Endothelial cell of umbilical vein (primary cell): ENCODE measurements at places on chromosomes 12 and 14. TPM values are rescaled to one million over a fixed set of nuclear protein-coding genes. Genes with fewer than 3 reads are reported as not detected.

- no peaks in the 10 kb centered on the region for H3K27me3 ChIP-seq
- no peak for DNase-seq
Observed at GRCh38 chr12:22628228-22628627, 3.3 kb downstream of the ETNK1 start.

- no peaks in the 10 kb centered on the region for H3K36me3 ChIP-seq
- H3K4me3 ChIP-seq, result no peak overlapping the region
- H3K27ac ChIP-seq, result no peak overlapping the region
- no peaks in the 10 kb centered on the region for H3K4me1 ChIP-seq
- peaks cover 11% of the 10 kb centered on the region for H3K27me3 ChIP-seq
Observed at GRCh38 chr12:66367015-66367667, 64.8 kb downstream of the HELB start.

PLEKHG7 gene
- total RNA-seq, result not detected in 2 replicates

DNA sequence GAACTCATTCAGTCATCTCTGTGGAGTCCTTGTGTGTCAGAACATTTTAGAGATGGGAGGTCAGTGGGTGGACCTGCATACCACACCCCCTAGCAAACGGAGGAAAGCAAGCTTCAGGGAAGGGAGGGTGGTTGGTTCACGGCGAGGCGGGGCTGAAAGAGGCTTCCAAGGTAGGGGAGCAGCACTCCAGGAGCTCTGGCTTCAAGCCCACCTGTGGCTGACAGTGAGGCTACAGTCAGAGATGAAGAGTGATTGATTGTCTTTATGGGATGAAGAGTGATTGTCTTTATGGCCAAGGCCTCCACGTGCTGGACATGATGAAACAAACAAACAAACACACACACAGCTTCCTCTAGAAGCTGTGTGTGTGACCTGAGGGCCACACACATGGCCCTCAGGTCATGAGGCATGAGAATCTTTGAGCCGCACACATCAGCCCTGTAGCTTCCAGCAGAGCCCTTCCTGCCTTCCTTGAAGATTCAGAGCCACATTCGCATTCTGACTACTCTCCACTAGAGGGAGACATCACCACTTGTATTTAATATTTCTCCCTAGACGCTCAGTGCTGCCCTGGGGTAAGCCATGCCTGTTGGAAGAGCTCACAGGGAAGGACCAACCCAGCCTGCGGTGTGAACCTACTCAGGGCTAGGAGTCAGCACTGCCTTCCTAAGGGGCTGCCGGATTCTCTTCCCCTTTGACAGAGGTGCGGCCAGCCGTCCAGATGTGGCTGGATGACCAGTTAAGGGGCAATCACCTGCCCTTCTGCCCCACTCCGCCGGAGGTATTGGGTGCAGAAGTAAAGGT, 54.4 kb upstream of the KCNA1 start:
- H3K27me3 ChIP-seq, result no peaks in the 10 kb centered on the region
- H3K4me3 ChIP-seq, result no peak overlapping the region
- DNase-seq, result peak; percentile 74

CEBPE gene
- not detected in 2 replicates for total RNA-seq

- H3K36me3 ChIP-seq, result no peaks in the 10 kb centered on the region
- no peak for DNase-seq
- H3K4me1 ChIP-seq, result no peaks in the 10 kb centered on the region
- H3K27me3 ChIP-seq, result no peaks in the 10 kb centered on the region
- no peak overlapping the region for H3K4me3 ChIP-seq
- H3K27ac ChIP-seq, result no peak overlapping the region
Observed at GRCh38 chr12:94433744-94434143, 25.9 kb downstream of the CEP83 start.

DNA sequence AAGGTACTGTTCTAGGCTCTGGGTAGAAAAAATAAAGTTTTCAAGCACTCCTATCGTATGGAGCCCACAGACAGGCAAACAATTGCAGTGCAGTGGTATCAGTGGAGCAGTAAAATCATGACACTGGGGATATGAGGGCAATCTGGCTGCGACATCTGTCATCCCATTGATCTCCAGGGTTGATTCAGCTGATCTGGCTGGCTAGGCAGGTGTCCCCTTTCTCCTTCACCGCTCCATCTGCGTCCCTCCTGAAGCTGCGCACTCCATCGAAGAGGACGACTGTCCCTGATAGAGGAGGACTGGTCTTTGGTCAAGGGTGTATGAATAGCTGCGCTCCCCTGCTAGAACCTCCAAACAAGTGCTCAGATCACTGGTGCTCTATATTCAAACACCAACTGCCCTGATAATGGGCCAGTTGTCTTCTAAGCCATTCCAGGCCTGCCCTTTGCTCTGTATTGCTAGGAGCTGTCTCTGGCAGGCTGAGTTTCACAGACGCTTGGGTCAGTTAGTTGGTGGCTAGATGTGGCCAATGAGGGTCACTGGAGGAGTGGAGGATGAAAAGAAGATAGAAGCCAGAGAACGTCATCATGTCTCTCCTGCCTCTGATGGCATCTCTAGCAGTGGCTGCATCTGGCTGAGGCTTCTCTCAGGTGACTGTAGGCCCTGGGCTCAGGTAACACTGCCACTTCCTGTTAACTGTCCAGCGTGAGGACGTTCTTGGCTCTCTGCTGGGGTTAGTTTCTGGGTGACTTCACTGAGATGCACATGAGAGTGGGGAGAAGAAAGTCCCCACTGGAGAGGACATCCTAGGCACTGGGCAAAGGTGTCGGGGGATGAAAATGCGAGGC, 205.0 kb upstream of the FOXN3 start:
- H3K27ac ChIP-seq, result no peak overlapping the region
- no peak for DNase-seq
- no peak overlapping the region for H3K4me3 ChIP-seq
- peaks cover 4% of the 10 kb centered on the region for H3K4me1 ChIP-seq

CCDC38 gene
- not detected in 2 replicates for total RNA-seq

DNA sequence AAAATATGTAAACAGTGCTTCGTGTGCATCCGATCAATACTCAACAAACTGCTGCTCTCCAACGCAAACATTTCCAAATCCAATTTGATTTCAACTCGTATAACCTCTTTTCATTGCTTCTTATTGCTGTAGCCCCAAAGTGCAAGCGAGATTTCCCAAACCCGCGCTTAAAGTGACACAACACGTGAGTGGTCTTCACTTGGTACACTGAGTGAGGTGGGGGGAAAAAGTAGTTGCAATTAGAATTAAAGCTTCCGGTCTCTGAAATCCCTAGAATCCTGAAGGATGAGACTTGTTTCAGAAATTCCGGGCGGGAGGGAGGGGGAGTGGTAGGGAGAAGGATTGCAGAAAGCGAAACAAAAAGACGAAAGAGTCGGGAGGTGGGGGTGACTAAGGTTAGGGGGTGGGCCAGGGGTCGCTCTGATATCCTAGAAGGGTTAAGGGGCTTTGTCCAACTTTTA, 387.5 kb downstream of the BCAT1 start:
- DNase-seq, result no peak
- peak overlapping the region; percentile 87 for H3K4me3 ChIP-seq
- H3K36me3 ChIP-seq, result no peaks in the 10 kb centered on the region
- peaks cover 7% of the 10 kb centered on the region for H3K4me1 ChIP-seq
- peaks cover 34% of the 10 kb centered on the region for H3K27me3 ChIP-seq
